ENCODE measurements at places on chromosomes 2 and 18.

GRCh38 chr2:176533505-176534193, 264.4 kb downstream of the MTX2 start:
- DNase-seq, result no peak

DNA sequence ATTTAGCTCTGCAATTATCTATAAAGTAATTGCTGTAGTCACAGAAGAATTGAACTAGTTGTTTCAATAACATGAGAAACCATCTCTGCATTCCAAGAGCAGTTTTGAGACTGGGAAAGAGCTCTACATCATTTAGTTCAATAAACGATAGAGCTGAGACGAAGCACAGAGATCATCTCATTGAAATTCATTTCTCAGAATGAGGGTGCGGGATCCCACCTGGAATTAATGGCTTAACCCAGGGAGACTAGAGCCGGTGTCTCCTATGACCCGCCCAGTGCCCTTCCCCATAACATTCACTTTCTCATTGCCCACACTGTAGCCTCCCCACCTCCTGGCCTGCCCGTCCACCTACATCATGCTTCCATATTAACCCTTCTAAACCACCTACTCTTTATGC, 8.8 kb downstream of the MYCN start:
- no peak for DNase-seq

DNA sequence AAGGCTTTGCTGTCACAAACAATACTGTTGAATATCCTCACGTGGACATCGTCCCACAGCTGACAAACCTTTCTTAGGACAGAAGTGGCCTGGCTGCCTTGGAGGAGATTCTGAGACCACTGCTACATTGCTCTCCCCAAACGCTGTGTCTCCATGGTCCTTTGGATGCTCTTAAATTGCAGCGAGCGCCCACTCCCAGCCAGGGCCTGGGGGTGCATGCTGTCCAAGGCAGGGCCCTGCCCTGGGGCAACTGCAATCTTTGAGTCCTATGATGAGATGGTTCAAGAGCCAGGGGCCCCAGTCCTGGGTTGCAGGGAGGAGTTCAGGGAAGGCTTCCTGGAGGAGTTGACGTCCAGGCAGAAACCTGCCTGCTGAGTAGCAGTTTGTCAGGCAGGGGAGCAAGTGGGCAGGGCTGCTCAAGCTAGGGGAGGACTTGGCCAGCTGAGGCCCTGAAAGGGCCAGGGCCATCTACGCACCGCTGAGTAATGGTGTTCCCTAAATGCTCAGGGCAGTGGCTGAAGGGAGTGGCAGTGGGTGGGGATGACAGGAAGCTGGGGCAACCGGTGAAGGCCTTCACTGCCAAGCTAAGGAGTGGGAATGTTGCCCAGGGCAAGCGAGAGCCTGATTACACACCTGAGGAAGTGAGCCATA, 10.8 kb upstream of the SDC1 start:
- DNase-seq, result no peak

- no peak for DNase-seq
Measured at GRCh38 chr2:166134252-166135151, 6.7 kb upstream of the SCN1A start.

DNA sequence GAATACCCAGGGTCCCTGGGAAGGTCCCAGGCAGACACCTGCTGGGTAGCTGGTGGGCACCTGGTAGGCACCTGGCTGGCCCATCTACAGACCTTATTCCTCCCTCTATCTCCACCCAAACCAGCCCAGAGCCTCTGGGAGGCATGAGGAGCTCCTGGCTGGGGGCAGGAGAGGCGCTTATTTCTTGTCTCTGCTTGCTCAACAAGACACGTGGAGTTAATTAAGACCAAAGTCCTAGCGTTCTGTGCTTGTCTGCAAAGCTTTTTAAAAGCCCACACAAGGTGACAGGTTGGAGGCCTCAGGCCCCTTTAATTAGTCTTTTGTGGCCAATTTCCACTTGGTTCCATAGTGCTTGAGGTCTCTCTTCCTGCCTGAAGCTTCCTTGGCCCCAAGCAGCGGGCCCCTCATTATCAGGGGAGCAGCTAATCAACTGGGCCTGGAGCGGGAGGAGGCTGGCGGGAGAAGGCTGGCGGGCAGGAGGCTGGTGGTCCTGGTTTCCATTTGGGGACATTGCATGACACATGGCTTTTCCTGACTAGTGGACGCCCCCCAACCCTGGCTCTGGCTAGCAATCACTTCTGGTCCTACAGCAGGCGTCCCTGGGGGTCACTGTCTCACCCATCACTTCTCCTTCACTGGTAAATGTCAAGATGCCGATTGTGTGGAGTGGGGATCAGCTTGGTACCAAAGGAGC, 65.4 kb upstream of the HDAC4 start:
- no peak for DNase-seq

DNA sequence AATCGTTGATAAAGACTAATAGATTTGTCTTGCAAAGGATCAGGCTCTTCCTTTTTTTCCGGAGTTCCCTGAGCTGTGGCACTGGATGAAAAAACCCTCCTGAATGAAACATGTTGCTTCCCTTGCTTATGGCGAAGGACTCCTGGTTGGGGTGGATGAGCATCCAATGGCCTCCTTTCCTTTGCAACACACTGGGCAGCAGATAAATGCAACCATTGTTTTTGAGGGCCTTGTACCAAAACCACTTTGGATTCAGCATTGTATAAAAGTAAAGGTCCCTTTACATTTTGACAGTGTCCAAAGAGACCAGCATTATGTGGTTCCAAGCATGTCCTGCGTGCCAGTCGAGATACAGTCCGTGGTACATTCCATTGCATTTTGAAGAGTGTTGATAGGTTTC, 44.7 kb downstream of the FAM210A start:
- DNase-seq, result no peak

DNA sequence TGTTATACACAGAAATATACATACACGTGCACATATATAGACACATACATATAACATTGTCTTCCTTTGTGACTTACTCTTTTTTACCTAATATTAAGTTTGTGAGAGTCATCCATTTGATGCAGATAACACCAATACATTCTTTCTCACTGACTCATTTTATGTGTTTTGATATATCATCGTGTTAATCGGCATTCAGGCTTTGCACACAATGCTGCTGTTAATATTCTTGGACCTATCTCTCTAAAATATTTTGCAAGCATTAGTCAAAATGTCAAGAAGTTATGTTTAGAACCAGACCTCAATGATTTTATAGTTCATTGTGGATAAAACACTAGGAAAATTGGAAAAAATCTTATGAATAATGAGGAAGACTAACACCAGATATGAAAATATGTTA, 441.1 kb downstream of the LRATD1 start:
- no peak for DNase-seq

- no peak for DNase-seq
Measured at GRCh38 chr2:232349946-232350635, 28.5 kb upstream of the ALPP start.

DNA sequence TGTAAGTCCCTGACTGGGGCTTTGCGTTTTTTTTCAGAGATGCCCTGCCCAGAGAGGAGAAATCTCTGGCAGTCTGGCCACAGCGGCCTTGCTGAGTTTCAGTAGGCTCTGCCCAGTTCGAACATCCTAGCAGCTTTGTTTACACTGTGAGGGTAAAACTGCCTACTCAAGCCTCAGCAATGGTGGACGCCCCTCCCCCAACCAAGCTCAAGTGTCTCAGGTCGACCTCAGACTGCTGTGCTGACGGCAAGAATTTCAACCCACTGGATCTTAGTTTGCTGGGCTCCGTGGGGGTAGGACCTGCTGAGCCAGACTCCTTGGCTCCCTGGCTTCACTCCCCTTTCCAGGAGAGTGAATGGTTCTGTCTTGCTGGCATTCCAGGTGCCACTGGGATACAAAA, 31.7 kb downstream of the L3MBTL4 start:
- DNase-seq, result no peak

DNA sequence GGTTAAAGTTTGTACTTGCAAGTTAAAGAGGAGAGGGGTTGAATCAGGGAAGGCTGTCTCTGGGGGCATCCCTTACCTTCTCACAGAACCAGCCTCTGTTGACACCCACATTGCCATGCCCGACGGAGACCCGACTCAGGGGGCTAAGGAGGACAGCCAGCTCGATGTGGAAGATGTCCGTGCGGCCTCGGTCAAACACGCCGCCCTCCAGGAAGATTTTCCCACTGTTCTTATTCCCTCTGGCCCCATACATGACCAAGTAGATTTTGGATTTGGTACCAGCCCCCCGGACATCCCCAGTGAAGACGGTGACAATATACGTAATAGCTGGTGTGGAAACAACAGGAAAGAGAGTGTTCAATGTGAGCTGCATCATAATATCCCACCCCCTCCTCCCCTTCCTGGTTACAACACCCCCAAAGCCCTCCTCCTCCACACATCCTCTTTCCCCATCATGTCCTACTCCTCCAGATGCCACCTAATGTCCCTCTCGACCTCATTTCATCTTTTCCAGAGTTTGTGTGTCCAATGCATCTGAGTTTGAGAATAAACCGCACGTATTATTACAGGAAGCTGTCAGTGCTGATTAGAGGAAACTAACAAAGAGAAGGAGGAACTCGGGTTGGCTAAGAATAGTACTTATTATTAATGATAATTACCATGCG, 55.7 kb downstream of the LOXHD1 start:
- no peak for DNase-seq

DNA sequence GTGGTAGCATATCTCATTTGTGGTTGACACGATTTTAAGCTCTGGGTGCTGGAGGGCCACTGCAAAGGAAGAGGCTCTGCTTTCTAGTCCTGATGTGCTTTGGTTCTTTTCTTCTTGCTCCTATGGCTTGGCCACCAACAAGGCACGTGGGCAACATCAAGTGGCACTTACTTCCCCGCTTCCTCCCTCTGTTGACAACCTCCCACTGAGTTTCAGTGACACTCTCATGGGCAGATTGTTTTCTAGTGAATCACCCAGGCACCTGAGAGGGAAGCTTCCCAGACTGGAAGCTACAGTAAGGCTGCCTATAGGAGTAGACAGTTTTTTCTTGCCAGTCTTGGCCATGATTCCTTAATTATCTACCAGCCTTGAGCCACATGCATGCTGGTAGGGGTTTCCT, 89.0 kb downstream of the NBAS start:
- DNase-seq, result no peak

DNA sequence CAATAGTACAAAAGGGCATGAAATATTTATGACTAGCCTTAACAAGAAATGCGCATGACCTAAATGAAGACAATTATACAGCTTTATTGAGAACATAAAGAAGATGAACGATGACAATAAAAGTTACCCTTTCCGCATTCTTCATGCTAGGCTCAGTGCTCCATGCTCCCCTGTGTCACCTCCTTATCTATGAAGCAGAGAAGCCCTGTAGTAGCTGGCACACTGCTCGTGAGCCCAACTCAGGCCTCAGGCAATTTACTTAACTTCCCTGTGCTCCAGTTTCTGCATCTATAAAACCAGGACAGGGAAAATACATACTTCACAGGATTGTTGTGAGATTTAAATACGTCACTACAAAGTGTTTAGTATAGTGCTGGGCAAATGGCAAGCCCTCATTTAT, 34.5 kb upstream of the NABP1 start:
- no peak for DNase-seq

DNA sequence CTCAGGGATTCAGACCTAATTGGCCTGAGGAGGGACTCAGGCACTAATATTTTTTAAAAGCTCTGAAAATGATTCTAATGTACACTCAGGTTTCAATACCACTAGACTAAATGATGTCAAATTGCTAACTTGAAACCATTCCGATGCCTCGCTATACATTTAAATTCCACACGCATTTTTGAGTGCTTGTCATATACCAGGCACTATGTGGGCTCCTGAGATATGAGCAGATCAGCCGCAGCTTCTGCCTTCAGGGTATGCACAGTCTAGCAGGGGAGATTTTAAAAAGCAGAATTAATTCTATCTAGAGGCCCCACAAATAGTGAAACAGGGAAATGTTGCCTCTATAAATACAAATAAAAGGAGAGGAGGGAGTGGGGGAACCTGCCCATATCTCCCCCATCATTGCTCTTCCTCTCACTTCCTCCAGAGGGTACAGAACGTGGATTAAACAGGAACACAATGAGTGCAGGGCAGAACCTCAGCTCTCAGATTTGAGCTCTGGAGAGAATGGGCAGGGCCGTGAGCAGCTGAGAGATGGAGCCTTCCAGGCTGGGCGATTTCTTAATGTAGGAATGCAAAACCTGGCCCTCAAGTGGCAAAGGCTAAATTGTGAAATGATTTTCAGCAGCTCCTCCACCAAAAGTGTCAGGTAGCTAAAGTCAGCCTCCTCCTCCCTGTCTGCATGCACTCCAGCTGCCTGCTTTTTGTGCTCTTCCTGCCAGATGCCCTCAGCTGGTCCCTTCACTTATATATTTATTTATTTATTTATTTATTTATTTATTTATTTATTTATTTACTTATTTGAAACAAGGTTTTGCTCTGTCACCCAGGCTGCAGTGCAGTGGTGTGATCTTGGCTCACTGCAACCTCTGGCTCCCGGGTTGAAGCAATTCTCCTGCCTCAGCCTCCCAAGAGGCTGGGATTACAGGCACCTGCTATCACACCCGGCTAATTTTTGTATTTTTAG, 24.6 kb upstream of the LBH start:
- DNase-seq, result no peak

- DNase-seq, result no peak
Measured at GRCh38 chr2:235472443-235472842, 21.4 kb upstream of the AGAP1 start.

- DNase-seq, result no peak
Measured at GRCh38 chr18:24593401-24593800, 133.0 kb downstream of the HRH4 start.

DNA sequence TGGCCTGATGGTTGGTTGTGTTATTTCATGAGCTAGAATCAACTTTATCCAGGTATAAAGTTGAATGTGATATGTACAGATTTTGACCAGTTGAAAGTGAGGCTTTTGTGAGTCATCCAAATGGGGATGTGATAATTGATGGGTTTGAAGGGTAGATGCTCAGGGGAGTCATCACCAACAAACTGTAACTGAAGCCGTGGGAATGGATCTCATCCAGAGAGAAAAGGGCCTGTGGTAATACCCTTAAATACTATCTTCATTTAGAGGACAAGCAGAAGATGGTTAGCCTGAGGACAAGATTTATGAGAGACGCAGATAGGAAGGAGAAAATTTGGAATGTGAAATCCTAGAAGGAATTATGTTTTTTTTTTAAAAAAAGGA, 90.5 kb upstream of the MYO3B start:
- no peak for DNase-seq

DNA sequence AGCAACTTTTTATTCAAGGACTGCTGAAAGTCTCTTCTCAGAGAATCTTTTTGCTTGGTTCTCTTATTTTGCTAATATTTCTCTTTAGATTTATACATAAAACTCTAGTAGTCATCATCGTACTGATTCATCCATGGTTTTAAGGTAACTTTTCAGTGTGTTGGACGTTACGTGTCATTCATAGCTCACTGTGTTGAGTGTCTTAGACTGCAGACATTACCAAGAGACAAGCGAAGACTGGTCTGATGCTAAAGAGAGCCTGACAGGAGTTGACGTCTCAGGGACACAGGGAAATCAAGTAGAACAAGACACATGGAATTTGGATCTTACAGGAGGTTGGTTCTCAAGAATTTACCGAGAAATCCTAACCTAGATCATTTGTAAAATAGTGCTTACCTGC, 25.5 kb downstream of the RBM44 start:
- DNase-seq, result no peak

DNA sequence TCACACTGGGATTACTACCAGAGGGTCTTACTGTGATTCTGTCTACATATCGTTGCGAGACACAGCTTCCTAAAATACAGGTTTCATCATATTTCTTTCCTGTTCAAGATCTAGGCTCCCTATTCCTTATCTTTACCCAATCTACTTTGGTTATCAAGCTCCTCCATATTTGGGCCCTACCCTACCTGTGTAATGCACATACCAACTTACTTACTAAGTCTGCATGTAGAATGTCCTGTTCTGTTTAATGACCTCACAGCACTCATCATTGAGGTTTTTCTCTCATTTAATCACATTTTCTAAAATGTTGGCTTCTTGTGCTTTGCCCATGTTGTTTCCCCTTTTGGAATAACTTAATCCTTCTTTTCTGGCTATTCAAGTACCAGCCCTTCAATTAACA, 551.1 kb downstream of the ZEB2 start:
- DNase-seq, result no peak

All from CD4-positive, alpha-beta T cell treated with Interleukin-15 for 4 hours (primary cell).